ENCODE measurements at places on chromosomes 1 and 21.

DNA sequence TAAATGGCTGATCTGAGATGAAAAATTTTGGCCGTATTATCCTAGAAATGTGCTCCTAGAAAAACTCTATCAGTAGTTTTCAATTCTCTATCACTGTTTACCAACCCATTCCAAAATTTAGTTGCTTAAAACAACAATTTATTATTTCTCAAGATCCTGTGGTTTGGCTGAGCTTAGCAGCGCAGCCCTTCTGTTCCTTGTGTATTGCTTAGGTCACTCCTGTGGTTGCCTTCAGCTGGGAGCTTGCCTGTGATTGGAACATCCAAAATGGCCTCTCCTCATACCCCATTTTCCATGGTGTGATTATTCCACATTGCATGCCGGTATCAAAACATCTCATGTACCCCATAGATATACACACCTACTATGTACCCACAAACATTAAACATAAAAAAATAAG is 22.8 kb upstream of the STUM start:
- DNase-seq = no peak

- no peak for DNase-seq
Observed at GRCh38 chr1:232550007-232550406, 79.9 kb downstream of the SIPA1L2 start.

GRCh38 chr21:45309987-45310381 is 22.3 kb upstream of the POFUT2 start:
- DNase-seq = no peak

DNA sequence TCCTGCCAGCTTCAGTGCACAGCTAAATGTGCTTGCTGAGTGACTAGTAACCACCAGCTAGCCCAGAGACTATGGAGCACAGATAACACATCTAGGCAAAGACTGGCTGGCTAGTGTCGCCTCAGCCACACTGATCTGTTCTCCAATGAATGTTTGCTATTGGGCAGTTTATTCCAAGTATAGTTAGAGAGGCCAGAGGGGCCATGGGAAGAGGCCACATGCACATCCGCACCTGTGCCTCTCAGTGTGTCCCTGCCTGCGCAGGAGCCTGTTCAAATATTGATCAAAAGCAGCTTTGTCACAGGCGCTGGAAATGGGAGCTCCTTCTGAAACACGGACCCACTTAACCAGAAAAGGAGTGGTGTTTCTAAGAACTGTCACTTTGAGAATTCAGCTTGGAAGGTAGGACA is 51.3 kb upstream of the ATP1A1 start:
- no peak for DNase-seq

DNA sequence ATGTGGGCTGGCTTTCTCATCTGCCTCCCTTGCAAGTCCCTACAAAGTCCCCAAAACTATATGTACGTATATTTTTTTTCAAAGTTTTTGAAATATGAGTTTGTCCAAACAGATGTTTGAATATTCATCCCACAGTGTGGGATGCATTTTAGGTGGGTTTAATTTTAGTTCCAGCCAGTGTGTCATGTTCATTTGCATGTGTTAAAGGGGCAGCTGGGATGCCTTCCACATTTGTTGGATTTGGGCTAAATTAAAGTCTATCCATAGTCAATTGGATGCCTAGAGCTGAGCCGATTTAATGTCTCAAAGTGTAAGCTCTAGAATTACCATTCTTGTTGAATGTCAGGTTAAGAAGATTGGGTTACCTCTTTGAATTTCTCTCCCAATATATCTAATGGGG is 139.2 kb downstream of the GALNT2 start:
- DNase-seq = no peak

DNA sequence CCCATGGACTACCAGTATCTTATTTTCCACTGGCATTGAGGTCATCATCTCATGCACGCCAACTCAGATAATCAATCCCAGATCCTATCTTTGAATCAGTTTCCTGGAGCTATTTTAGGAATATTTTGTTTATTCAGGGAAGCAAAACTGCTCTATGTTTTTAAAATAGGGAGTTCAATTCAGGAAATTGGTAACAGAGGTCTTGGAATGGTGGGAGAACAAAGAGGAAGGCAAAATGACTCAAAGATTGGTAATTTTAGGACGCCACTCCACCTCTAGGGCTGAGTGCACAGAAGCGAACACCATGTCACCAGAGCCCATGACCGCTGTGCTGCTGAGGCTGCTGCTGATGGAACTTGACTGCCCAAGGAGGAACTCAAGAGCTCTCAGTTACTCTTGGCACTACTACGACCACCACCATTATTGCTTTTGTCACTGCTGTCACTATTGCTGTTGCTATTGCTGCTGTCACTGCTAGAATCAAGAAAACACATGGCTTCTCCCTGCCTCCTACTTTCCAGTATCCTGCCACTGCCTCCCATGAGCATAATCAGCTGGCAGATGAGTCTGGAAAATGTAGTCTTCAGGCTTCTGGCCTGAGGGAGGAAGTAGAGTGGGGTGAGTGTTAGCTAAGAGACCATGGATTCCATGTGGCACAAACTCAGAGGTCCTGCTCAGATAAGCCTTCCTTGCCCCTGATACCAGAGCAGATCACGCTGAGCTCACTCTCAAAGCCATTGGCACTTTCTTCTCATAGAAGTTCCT is 71.6 kb upstream of the CNIH3 start:
- DNase-seq = no peak

DNA sequence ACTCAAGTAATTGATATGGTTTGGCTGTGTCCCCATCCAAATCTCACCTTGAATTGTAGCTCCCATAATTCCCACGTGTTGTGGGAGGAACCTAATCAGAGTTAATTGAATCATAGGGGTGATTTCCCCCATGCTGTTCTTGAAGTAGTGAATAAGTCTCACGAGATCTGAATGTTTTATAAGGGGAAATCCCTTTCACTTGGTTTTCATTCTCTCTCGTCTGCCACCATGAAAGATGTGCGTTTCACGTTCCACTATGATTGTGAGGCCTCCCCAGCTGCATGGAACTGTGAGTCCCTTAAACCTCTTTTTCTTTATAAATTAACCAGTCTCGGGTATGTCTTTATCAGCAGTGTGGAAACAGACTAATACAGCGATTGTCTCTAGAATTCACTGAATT is 135.4 kb downstream of the BACH1 start:
- DNase-seq = no peak
